Melanocyte of skin (primary cell): ENCODE measurements at places on chromosomes 1 and 21. TPM values are rescaled to one million over a fixed set of nuclear protein-coding genes. Genes with fewer than 3 reads are reported as not detected.

ELAPOR1 gene
- total RNA-seq: under 0.01 and 0.15 TPM in 2 replicates

U2AF1 gene
- total RNA-seq: 21.3 and 30.2 TPM in 2 replicates

KLHDC7A gene
- total RNA-seq: not detected in 2 replicates

LRRC71 gene
- total RNA-seq: not detected in 2 replicates

SLC25A24 gene
- total RNA-seq: 52.9 and 55.4 TPM in 2 replicates

PDPN gene
- total RNA-seq: not detected in 2 replicates

DPH2 gene
- total RNA-seq: 23.4 and 29.1 TPM in 2 replicates

DVL1 gene
- total RNA-seq: 44.4 and 61.8 TPM in 2 replicates

OR2M3 gene
- not detected in 2 replicates for total RNA-seq

DISP3 gene
- total RNA-seq: not detected in 2 replicates

PLPPR5 gene
- 0.34 and 1.1 TPM in 2 replicates for total RNA-seq

SLC9C2 gene
- not detected in 2 replicates for total RNA-seq

TCHH gene
- not detected in 2 replicates for total RNA-seq

NBPF4 gene
- total RNA-seq: 0.15 TPM in 1 of 2 replicates, not detected in the other

RNF223 gene
- total RNA-seq: not detected in 2 replicates

XCL1 gene
- total RNA-seq: not detected in 2 replicates

CHI3L2 gene
- 3.1 TPM in 1 of 2 replicates, not detected in the other for total RNA-seq

MYBPH gene
- not detected in 2 replicates for total RNA-seq

S100A6 gene
- 336 and 378 TPM in 2 replicates for total RNA-seq

KRTAP19-1 gene
- total RNA-seq: 0.77 and 3.7 TPM in 2 replicates

GREM2 gene
- total RNA-seq: not detected in 2 replicates

CAPN9 gene
- not detected in 2 replicates for total RNA-seq

PPIH gene
- 34.3 and 39.8 TPM in 2 replicates for total RNA-seq

RGS8 gene
- not detected in 2 replicates for total RNA-seq

LCE1E gene
- total RNA-seq: not detected in 2 replicates

LRRC8C gene
- total RNA-seq: 4.3 and 10.0 TPM in 2 replicates

GNL2 gene
- total RNA-seq: 73.6 and 85.6 TPM in 2 replicates

CD1E gene
- not detected in 2 replicates for total RNA-seq

KRTAP20-3 gene
- total RNA-seq: not detected in 2 replicates
